ENCODE measurements at places on chromosomes 7 and 10.

DNA sequence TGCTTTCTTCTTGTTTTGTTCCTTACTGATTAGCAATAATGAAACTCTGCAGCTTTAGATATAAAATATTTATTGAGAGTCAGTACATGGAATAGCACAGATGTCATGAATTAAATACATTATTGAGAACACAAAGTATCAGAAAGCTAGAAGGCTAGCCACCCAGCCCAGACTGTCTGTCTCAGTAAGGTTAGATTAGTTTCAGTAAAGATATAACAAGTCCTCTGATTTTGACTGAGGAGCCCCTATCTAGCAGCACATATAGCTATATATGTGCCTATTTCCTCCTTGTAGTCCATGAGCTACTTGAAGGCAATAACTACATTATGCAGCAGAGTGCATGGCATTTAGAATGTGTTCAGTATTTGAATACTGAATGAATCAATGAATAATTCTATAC lies 81.3 kb downstream of the NRCAM start:
- DNase-seq: no peak

- peak; percentile 98 for DNase-seq
These were observed 144.5 kb downstream of the NEURL1 start for GRCh38 chr10:103637927-103638557.

GRCh38 chr10:124092860-124093773 lies at the start of gene CHST15:
CHST15 (minus strand) TSS chr10:124093598; CDS start chr10:124046212, 47,386 bp downstream.
- DNase-seq: peak; percentile 38

- DNase-seq: no peak
These were observed 880.9 kb downstream of the ANKRD7 start for GRCh38 chr7:119105381-119105780.

DNA sequence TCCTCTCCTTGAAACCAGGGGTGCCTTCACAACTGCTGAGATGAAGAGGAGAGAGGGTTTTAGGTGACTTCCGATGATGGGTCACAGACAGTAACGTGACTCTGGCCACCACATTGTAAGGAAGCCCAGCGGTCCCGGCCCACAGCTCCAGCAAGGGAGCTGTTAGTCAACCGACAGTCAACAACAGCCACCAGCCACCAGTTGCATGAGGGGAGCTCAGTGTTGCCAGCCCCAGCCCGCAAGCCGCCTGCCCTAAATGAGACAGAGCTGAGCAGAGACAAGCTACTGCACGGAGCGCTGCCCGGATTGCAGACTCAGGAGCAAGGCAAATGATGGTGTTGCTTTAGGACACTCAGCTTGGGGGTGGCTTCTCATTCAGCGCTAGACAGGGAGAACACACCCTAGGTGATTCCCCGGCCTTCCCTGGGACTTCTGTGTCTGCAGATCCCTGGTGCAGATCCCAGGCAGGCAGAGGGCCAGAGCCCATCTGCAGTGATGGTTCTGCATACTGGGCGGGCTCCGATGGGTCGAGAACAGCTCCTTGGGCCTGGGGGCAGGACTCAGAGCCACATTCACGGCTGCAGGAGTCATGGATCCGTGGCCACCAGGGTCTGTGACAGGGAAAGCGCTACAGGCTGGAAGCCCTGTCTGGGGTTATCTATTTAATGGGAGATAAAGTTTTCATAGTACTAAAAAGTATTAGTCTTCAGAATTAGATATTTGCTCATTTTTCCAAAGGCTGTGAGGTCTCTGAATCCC lies 14.3 kb upstream of the RET start:
- DNase-seq: no peak

- DNase-seq: no peak
These were observed 54.5 kb upstream of the COL13A1 start for GRCh38 chr10:69747179-69747578.

DNA sequence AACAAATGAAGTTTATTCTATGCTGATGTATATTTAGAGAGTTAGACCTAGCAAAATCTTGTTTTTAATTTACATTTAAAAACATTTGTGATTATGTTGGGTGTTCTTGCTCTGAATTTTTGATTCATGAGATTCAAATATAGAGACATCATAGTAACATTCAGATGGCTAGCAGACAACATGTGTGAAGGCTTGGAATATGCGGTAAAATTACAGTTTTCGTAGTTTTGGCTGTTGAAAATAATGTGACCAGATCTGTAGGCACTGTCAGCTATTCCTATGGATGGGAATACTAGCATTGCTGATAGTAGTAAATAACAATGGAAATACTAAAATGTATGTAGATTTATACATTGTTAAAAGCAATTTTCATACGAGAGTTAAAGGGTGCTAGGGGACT lies 131.9 kb downstream of the KAT6B start:
- no peak for DNase-seq

DNA sequence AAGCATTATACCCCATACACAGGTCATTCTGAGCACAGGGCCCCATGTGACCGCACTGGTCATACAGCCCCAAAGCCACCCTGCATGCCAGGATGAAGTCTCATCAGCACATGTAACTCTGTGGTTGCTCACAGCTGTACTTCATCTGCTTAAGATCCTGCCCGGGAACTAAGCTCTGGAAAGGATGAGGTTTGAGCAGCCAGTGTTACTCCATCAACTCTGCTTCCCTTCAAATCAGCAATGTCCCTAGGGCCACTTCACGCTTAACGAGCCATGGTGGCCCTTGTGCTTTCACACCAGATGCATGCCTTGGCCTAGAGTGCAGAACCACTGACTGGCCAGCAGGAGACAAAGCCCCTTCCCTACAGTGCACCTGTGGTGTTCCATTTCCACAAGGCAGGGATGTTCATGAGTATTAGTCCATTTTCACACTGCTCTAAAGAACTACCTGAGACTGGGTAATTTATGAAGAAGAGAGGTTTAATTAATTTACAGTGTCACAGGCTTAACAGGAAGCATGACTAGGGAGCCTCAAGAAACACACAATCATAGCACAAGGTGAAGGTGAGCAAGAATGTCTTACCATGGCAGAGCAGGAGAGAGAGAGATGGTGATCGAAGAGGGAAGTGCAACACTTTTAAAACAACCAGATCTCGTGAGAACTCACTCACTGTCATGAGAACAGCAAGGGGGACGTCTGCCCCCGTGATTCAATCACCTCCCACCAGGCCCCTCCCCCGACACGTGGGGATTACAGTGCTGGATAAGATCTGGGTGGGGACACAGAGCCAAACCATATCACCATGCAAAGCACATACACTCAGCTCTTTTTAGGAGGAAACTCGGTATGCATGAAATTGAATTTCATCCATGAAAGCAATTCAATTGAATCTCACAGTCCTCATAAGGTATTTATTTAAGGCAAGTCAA lies 149.0 kb upstream of the CDCA7L start:
- peak; percentile 80 for DNase-seq

- DNase-seq: no peak
These were observed 1064.6 kb upstream of the LRRTM3 start for GRCh38 chr10:65861249-65861648.

DNA sequence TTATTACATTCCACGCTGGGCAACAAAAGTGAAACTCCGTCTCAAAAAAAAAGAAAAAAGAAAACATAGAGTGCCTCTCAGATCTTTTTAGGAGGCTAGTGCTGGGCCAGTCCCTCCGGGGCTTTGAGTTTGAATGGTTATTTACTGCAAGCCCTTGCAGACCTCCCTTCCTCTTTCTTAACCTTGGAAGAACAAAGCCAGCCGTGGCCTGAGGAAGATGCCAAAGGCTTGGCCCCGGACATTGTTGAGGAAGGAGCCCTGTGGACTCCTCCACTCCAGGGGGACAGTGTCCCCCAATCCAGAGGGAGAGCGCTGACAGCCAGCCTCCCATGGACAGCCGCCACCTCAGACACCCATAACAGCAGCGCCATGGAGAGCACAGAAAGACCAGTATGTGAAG lies 5.0 kb downstream of the TSPAN33 start:
- DNase-seq: no peak

DNA sequence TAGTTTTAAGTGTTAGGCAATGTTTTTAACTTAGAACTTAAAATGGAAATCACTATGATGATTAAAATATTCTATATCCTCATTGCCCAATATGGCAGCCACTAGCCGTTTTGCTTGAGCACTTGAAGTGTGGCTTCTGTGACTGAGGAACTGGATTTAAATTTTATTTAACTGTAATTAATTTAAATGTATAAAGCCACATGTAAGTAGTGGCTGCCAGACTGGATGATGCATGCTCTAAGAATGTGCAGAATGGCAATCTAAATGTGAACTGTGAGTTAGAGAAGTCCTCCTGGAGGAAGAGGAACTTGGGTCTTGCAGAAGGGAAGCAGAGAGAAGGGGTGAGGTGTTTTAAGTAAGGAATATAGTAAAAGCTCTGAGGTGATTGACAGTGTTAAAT lies 451.4 kb downstream of the SUGCT start:
- DNase-seq: peak; percentile 54

GRCh38 chr7:75711656-75712514 lies 26.9 kb downstream of the HIP1 start:
- peak; percentile 74 for DNase-seq

- no peak for DNase-seq
These were observed 213.7 kb downstream of the FOXP2 start for GRCh38 chr7:114628362-114628761.

Measured in GM23248 (cell line).